ENCODE measurements at places on chromosomes 16 and 17.

- H3K27ac ChIP-seq, result no peak overlapping the region
- H3K4me1 ChIP-seq, result no peaks in the 10 kb centered on the region
- H3K27me3 ChIP-seq, result peaks cover 74% of the 10 kb centered on the region
- H3K4me3 ChIP-seq, result no peak overlapping the region
These were observed 69.9 kb downstream of the SRCIN1 start for GRCh38 chr17:38535886-38536285.

- ATAC-seq, result no peak
- H3K4me3 ChIP-seq, result no peak overlapping the region
- H3K36me3 ChIP-seq, result peaks cover 38% of the 10 kb centered on the region
- H3K27ac ChIP-seq, result no peak overlapping the region
- no peaks in the 10 kb centered on the region for H3K27me3 ChIP-seq
These were observed 218.4 kb downstream of the ZNF423 start for GRCh38 chr16:49637511-49637910.

GRCh38 chr17:82175951-82176350, 36.7 kb downstream of the CCDC57 start:
- no peak for ATAC-seq
- H3K27me3 ChIP-seq, result no peaks in the 10 kb centered on the region
- no peak overlapping the region for H3K27ac ChIP-seq
- no peaks in the 10 kb centered on the region for H3K4me1 ChIP-seq

- ATAC-seq, result peak; percentile 49
- no peak overlapping the region for H3K27ac ChIP-seq
- H3K27me3 ChIP-seq, result no peaks in the 10 kb centered on the region
These were observed 10.0 kb downstream of the GPT2 start for GRCh38 chr16:46894036-46894672.

GRCh38 chr17:6279659-6280058, 155.3 kb downstream of the AIPL1 start:
- ATAC-seq, result no peak
- no peak overlapping the region for H3K4me3 ChIP-seq
- no peaks in the 10 kb centered on the region for H3K4me1 ChIP-seq
- no peaks in the 10 kb centered on the region for H3K36me3 ChIP-seq
- peaks cover 23% of the 10 kb centered on the region for H3K27me3 ChIP-seq

DNA sequence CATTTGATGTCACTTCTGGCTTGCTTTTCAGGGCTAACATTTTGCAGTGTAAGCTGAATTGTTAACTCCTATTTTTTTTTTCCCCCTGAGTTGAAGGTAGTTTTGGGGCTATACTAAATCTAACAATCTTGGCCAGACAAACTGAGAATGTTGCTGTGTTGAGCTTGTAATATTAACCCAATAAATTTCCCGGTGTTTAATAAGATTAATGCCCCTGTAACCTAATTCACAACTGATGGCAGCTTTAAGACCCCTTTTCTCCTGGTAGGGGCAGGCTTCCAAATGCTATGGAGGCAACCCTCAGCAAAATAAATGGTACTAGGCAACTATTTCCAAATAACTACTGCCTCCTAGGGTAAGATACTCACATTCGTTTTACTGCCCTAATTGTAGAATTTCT, 549.6 kb upstream of the KIF2B start:
- H3K4me1 ChIP-seq, result no peaks in the 10 kb centered on the region
- no peaks in the 10 kb centered on the region for H3K27me3 ChIP-seq
- no peaks in the 10 kb centered on the region for H3K36me3 ChIP-seq
- no peak for ATAC-seq

DNA sequence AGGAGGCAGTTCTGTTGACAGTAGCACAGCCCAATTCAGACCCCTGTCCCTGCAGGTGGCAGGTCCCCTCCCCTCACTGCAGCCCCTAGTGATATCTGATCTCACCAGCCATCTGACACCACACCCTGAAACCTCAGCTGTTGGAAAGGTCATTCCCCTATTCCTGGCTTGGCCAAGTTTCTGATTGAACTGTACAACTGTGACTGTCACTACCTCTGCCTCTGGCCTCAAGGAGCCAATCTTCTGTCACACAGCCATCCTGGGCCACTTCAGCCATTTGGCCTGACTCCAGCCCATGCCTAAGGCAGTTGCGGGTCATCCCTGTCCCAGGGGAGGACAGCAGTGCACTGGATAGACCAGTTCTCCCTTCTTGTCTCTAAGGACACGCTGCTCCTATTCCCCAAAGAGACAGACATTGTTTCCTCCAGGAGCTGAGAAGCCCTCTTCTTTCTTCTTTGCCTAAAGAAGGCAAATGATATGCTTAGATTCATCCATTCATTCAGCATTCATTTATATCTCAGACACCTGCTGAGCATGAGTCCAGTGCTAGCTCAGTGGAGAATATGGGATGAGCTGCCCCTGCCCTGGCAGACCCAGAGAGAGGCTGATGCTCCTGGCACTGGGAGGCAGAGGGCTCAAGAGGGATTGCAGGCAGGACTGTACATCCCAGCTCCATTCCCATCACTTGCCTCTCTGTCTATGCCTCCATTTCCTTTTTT, 4.6 kb upstream of the ALDOA start:
- H3K4me1 ChIP-seq, result no peaks in the 10 kb centered on the region
- no peaks in the 10 kb centered on the region for H3K27me3 ChIP-seq
- H3K27ac ChIP-seq, result peak overlapping the region; percentile 99
- no peak overlapping the region for H3K4me3 ChIP-seq
- no peaks in the 10 kb centered on the region for H3K36me3 ChIP-seq

- H3K4me1 ChIP-seq, result no peaks in the 10 kb centered on the region
- H3K27ac ChIP-seq, result no peak overlapping the region
- H3K4me3 ChIP-seq, result no peak overlapping the region
- H3K36me3 ChIP-seq, result no peaks in the 10 kb centered on the region
- no peak for ATAC-seq
- H3K27me3 ChIP-seq, result peaks cover 8% of the 10 kb centered on the region
These were observed 96.2 kb downstream of the PGS1 start for GRCh38 chr17:78474614-78475146.

DNA sequence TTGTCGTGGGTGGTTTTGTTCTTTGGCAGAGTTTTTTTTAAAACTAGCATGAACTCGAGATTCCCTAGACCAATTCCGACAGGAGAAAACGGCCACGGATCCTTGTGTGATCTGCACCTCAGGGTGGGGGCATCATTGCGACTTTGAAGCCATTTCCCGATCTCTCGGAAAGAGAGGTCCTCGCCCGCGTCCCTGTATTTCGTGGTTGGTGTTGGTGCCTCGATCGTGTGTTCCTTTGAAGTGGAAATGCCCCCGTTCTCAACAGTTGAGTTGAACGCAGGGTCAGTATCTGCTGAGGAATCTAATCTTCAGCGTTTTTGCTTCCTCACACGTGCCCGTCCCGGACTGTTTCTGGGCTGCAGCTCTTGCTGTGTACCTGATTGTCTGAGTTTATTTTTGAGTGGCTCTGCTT, 1.1 kb downstream of the CRAMP1 start:
- ATAC-seq, result no peak
- H3K36me3 ChIP-seq, result no peaks in the 10 kb centered on the region
- H3K27me3 ChIP-seq, result no peaks in the 10 kb centered on the region
- peaks cover 70% of the 10 kb centered on the region for H3K4me1 ChIP-seq

- no peak overlapping the region for H3K27ac ChIP-seq
- H3K36me3 ChIP-seq, result no peaks in the 10 kb centered on the region
- no peak overlapping the region for H3K4me3 ChIP-seq
- ATAC-seq, result no peak
These were observed 36.5 kb upstream of the SIAH1 start for GRCh38 chr16:48421741-48422140.

DNA sequence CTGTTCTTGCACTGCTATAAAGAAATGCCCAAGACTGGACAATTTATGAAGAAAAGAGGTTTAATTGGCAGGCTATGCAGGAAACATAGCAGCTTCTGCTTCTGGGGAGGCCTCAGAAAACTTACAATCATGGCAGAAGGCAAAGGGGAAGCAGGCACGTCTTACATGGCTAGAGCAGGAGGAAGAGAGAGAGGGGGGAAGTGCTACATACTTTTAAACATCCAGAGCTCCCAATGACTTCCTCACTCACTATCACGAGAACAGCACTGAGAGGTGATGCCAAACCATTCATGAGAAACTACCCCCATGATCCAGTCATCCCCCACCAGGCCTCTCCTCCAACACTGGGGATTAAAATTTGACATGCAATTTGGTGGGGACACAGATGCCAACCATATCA, 13.3 kb downstream of the WFIKKN2 start:
- no peaks in the 10 kb centered on the region for H3K4me1 ChIP-seq
- H3K27ac ChIP-seq, result no peak overlapping the region
- ATAC-seq, result no peak
- H3K27me3 ChIP-seq, result no peaks in the 10 kb centered on the region
- no peak overlapping the region for H3K4me3 ChIP-seq

GRCh38 chr17:1011138-1011537, 14.2 kb downstream of the TIMM22 start:
- no peaks in the 10 kb centered on the region for H3K27me3 ChIP-seq
- H3K4me1 ChIP-seq, result peaks cover 28% of the 10 kb centered on the region
- H3K36me3 ChIP-seq, result no peaks in the 10 kb centered on the region
- no peak overlapping the region for H3K27ac ChIP-seq
- H3K4me3 ChIP-seq, result no peak overlapping the region
- no peak for ATAC-seq

DNA sequence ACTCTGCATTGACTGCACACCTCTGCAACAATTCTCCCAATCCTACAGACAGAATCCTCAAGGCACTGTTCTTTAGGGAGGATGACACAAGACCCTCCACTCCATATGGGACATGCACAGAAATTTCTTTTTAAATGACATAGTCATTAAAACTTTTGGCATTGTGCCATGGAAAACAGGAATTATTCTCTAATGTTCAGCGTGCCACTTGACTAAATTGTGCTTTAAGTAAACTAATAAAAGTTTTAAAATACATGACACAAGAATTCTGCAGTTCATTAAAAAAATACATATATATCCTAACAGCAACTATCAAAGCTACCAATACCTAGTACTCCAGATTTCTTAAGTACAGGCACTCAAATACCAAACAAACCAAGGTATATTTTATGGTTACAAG, 16.0 kb downstream of the CEP112 start:
- no peak overlapping the region for H3K4me3 ChIP-seq
- peaks cover under 1% of the 10 kb centered on the region for H3K36me3 ChIP-seq
- no peak overlapping the region for H3K27ac ChIP-seq
- no peak for ATAC-seq
- no peaks in the 10 kb centered on the region for H3K4me1 ChIP-seq
- H3K27me3 ChIP-seq, result no peaks in the 10 kb centered on the region

DNA sequence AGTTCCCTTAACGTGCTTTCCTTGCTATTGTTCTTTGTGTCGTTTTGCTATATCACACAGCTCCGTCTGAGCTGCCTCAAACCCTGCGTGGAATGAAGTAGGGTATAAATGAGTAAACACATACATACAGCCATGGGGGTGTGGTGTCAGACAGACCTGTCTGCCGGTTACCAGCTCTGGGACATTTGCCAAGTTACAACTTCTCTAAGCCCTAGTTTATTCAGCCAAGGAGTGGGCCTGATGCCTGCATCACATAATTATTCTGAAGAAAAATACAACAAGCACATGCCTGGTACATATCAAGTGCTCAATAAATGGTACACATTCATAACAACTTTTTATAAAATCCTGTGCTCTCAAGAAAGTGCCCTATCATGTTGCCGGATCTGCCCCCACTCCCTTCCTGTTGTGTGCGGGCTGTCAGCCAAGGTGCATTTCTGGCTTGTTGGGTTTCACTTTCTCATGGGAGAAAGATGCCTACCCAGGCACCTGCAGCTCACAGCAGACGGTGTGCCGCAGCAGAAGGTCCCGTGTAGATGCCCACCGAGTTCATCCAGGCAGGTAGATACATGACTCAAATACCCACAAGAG, 30.5 kb downstream of the SMPD3 start:
- H3K27me3 ChIP-seq, result no peaks in the 10 kb centered on the region
- H3K4me3 ChIP-seq, result no peak overlapping the region
- no peaks in the 10 kb centered on the region for H3K4me1 ChIP-seq
- ATAC-seq, result no peak
- no peaks in the 10 kb centered on the region for H3K36me3 ChIP-seq

DNA sequence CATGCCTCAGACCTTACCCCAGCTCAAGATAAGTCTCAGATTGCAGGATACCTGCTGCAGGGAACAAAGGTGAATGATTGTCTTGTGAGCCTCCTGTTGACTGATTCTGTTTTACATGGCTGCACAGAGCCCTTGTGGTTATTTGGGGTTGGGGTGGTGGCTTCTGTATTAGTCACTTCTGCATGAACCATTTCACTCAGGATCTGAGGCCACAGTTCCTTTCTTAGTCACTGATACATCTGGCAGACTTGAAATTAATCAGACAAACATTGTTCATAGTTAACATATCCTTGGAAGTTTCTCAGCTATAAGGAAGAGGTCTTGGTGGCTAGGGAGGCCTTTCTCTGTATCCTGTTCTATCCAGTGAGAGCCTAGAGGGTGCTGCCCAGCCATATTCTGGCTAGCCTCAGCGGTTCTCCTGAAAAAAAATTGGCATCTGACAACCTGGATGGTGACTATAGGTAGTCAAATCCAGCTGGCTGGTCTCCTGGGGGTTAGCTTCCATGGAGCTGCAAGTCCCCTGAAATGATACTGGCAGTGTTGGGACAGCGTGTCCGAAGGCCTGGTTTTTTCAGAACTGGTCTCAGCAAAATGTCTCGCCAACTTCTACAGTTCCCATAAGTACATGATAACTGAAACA, 8.4 kb upstream of the PLK1 start:
- no peak overlapping the region for H3K4me3 ChIP-seq
- H3K4me1 ChIP-seq, result no peaks in the 10 kb centered on the region
- ATAC-seq, result no peak
- H3K36me3 ChIP-seq, result peaks cover 3% of the 10 kb centered on the region
- no peak overlapping the region for H3K27ac ChIP-seq
- no peaks in the 10 kb centered on the region for H3K27me3 ChIP-seq

DNA sequence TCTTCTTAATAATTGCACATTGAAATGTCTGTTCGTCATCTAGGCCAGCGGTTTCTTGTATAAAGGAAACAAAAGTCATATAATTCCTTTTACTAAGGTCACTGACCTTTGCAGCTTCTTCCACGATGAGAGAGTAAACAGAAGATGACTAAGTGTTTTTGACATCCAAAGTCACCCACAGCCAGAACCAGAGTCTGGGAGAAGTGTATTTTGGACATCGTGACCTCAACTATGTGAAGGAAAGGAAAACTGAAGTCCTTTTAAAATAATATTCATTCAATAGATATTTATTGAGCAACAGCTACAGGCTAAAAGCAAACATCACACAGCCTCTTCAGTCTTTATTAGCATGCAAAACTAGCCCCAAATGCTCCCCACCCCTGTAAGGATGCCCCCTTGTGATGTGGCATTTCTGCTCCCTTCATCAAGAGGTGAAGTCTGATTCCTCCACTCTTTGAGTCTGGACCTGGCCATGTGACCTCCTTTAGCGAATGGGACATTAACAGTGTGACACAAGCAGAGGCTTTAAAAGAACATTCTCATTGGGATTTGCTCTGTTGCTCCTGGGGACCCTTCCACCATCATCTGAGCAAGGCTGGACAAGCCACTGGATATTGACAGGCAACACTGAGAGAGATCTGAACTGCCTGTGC, 8.1 kb upstream of the PMP22 start:
- ATAC-seq, result peak; percentile 88
- peaks cover 29% of the 10 kb centered on the region for H3K4me1 ChIP-seq
- no peak overlapping the region for H3K4me3 ChIP-seq
- H3K27me3 ChIP-seq, result no peaks in the 10 kb centered on the region
- peak overlapping the region; percentile 70 for H3K27ac ChIP-seq

Data from gastroesophageal sphincter (tissue), 4 donors.